Activated CD4-positive, alpha-beta T cell treated with anti-CD3 and anti-CD28 coated beads, Interleukin-2, amount 50 U/mL, for 48 hours (primary cell): ENCODE measurements at places on chromosomes 7 and 10.

DNA sequence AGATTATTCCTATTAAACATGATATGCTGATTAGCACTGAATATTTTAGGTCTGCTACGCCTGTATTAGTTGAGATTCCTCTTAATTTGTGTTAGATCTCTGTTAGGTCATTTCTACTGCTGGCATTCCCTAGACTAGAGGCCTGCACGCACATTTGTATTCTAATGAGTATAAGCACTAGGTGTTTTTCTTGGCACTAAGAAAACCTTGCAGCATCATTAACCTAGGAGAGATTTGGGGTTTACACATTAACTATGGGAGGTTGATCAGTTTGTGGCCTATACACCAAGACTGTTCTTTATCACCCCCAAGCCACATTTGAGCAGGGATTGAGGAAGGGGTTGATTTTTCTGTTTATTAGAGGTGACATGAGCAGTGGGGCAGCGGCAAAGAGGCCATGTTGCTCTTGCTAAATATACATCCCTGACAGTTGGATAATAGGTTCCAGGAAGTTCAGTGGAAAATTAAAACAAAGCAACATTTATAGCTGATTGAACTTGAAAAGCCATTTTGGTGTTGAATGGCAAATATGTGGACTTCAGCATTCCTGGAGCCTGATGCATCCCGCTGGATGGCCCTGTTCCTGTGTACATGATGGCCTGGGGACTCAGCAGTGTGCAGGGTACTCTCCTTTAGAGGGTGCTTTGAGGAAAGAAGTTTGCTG, 65.2 kb downstream of the GBF1 start:
- no peak for DNase-seq

DNA sequence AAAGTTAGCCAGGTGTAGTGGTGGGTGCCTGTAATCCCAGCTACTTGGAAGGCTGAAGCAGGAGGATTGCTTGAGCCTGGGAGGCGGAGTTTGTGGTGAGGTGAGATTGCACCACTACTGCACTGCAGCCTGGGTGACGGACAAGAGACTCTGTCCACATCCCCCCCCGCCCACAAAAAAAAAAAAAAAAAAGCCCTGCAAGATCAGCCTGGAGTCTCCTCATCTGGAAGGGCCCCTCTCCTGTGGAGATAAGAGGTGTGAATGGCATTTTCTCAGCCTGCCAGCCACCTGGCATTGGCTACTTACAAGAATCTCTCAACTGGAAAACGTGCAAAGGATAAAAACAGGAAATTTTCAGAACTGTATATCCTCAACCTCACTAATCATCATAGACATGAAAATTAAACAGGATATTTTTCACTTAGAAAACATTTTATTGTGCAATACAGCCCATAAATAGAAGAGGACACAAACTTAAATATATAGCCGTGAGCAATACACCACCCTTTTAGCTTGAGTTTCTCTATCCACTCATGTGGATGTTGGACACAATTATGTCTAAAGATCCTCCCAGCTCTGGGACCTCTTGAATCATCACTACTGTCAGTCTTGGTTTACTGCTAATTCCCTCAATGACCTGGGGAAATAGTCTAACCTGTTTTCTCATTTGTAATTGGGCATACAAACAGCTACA, 11.3 kb upstream of the TSPAN15 start:
- no peak for DNase-seq

- DNase-seq = no peak
Observed at GRCh38 chr7:115906731-115907130, 123.8 kb downstream of the TFEC start.

DNA sequence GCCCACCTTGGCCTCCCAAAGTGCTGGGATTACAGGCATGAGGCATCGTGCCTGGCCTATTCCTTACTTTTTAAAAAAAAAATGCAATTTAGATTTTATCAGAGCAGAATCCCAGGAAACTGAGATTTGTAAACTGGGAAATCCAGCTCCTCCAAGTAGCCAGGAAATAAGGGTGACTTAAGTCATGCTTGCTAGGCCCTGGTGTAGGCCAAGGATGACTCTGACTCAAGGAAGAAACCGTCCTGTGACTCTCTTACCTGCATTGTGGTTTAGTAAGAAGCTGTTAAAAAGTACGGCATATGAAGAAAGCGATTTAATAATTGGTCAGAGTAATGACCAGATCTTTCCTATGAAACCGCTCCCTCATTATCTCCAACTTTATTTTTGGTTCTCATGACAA, 10.2 kb downstream of the PFKP start:
- no peak for DNase-seq

DNA sequence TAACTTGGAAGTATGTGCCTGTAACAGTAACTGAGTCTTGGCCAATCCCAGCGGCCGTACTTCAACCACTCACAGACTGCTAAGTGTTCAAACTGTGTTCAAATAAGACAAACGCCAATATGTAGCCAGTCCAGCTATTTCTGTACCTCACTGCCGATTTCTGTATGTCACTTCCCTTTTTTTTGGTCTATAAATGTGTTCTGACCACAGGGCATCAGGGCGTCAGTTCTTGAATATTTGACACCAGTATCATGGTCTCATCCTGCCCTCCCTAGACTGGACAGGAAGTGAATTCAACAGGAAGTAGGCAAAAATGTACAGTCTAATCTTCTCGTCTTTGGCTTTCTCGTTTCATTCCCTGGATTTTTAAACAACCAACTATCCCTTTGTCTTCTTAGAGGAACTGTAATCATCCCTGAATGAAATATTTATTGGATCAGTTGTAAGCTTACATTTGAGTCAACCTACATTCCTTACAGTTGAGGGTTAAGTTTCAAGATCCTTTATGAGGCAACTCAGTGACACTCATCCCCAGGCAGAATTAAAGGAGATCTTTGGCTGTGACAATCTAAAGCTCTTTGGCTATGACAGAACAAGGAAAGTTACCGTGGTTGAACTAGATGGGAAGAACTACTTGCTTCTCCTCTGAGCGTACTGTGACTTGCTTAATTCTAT, 232.7 kb downstream of the NSUN6 start:
- no peak for DNase-seq

GRCh38 chr10:6255548-6256061, 52.9 kb downstream of the PFKFB3 start:
- DNase-seq = no peak
